ENCODE measurements at places on chromosomes 7 and 10.
A peak's percentile ranks its signal among the peaks of the same experiment; 100 is the strongest.

DNA sequence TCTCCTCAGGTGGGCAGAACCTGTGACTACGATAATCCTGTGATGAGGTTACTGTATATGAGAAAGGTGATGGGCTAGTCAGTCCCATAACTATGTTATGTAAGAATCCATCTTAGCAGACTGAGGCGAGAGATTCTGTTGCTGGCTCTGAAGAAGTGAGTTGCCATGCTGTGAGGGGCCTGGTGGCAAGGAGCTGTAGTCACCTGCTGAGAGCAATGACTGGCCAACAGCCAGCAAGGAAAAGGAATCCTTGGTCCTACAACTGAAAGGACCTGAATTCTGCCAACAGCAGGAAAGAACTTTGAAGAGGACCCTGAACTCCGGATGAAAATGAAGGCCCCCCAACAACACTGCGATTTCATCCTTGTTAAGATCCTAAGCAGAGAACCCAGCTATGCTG, 31.0 kb upstream of the DNAJB12 start:
- no peak for DNase-seq

DNA sequence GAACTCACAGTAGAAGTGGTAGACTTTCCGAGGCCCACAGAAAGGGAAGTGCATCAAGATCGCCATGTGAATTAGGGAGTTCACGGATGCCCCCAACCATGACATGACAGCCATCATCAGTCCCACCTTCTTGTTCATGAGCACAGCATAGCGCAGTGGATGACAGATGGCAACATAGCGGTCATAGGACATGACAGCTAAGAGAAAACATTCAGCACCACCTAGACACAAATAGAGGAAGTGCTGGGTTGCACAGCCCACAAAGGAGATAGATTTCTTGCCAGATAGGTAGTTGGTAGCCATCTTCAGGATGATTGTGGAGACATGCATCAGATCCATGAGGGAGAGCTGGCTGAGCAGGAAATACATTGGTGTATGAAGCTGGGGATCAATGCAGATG, 342 bp downstream of the OR2AE1 start:
- no peak for DNase-seq

DNA sequence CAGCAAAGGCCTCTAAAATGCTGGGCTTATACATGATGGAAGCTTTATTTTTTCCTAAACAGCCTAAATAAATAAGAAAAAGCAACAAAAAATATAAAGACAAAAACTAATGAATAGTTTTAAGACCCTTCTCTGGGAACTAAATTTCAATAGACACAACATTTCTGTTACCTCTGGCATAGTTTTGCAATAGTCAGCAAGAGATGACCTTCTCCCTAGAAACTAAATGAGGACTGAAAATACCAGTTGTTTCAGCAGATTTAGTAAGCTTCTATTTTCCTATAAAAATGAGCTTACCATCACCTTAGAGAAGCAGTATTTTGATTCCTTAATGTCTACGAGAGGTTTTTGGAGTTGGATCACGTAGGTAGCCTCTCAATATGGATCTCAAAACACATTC, 471.4 kb upstream of the NRP1 start:
- DNase-seq = no peak

GRCh38 chr7:51316666-51317581, at the start of gene COBL:
COBL (minus strand) TSS chr7:51316809; CDS start chr7:51316633, 176 bp downstream.
- DNase-seq = peak; percentile 75

GRCh38 chr7:4820405-4820966, 41.3 kb downstream of the PAPOLB start:
- DNase-seq = no peak

GRCh38 chr10:122877264-122877663, 2.1 kb downstream of the FAM24B start:
- no peak for DNase-seq

DNA sequence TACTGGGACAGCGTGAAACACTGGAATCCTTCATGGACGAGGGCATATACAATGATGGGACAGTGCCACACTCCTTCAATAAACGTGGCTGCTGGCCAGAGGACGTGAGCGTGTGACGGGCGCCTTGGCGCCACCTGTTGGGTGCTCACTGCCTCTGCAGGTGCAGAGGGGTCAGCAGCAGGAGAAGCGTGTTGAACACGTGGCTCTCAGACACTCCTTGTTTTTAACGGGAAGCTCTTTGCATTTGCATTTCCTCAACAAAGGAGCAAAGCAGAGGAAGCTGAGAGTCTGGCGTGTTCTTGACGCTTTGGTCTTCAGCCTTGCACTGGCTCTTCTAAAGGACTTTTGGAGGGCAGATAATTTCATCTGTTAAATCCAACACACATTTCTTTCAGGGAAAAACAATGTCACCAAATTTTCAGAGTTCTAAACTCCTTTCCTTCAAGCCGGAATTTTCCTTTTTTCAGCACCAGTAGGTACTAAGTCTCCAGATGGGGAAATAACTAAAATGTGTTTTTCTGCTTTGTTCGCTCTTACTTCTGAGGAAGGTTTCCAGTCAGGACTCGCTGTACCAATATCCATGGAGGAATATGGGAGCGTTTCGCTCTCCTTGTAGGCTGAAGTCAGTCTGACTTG, 2.9 kb upstream of the GET4 start:
- DNase-seq = peak; percentile 95

DNA sequence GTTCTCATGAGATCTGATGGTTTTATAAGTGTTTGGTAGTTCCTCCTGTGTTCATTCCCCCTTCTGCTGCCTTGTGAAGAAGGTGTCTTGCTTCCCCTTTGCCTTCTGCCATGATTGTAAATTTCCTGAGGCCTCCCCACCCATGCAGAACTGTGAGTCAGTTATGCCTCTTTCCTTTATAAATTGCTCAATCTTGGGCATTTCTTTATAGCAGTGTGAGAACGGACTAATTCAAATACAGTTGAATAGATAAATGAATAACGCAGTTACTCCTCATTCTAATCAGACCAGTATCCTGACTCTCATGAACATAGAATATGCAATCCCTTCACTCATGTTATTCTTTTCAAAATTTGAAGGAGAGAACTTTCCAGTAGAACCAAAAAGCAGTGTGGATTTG, 375.0 kb upstream of the FZD8 start:
- no peak for DNase-seq

DNA sequence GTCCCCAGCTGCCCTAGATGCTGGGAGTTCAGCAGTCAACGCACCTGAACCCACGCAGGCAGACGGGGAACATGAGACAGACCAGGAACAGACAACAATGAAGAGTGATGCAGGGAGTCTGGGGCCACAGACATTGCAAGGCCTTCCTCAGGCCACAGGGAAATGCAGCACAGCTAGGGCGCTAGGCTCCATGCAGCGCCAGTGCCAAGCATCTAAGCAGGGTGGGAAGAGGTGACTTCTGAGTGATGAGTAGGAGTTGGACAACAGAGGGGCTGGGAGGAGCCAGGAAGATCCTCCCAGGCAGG, 7.7 kb upstream of the RET start:
- no peak for DNase-seq

- no peak for DNase-seq
Observed at GRCh38 chr10:79239275-79239779, 107.9 kb upstream of the PPIF start.

- no peak for DNase-seq
Observed at GRCh38 chr10:124575107-124576035, 113.7 kb downstream of the LHPP start.

DNA sequence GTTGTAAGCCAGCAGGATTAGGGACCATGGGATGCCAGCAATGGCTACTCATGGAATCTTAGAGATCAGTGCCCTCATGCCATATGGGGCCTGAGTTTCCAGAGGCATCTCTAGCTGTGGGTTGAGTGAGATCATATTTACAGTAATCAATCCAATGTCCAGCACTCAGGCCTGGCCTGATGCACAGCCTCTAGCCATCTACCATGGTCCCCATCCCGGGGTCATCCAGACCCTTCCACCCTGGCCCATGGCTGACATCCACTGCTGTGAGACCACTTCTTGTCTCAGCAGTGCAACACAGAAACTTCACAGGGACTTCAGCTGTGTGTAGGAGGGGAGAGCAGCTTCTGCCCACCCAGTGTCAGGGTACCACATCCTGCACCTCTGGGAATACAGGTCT, 6.5 kb upstream of the ADCY1 start:
- no peak for DNase-seq

- DNase-seq = no peak
Observed at GRCh38 chr10:94443549-94443948, 41.2 kb downstream of the TBC1D12 start.

DNA sequence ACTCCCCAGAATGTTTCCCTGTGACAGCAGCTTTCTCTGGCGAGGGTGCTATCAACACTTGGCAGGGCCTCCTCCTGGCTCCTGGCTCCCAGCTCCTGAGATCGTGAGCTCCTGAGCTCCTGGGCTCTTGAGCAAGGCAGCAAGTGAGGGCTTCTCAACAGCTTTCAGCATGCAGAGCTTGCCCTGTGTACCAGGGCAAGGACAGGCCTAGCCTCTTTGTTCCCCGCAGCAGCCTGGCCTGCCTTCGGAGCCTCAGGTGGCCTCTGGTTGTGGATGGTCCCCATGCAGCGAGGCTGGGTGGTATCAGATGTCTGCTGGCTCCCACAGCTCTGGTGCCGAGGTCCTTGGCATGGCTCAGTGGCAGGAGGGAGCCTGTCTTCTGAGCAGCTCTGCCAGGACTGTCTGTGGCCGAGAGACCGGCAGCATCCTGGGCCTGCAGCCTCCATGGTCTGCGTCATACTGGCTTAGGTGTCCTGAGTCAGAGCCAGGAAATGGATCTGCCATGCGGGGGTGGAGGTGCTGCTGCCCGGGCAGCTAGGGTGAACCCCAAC, 44.2 kb downstream of the ZMIZ1 start:
- DNase-seq = no peak

GRCh38 chr7:81560708-81561107, 209.1 kb downstream of the HGF start:
- no peak for DNase-seq

DNA sequence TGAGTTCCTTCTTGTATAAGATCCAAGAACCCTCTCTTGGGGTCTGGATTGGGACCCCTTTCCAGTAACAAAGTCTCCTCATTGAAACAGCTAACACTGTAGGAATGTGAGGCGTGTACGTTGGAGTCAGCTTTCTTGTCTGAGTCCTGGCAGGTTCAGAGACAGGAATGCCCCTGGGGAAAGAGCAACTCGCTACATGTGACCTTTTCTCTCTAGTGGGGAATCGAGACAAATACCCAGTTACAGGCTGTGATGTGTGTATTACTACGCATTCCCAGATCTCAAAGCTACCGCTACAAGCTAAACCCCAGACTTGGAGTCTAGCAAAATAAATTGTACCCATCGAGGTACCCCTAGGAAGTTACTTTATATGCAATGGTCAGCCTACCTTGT, 85.6 kb upstream of the FRMD4A start:
- DNase-seq = peak; percentile 18

- DNase-seq = no peak
Observed at GRCh38 chr10:43867667-43868565, 219.2 kb upstream of the ZNF32 start.

DNA sequence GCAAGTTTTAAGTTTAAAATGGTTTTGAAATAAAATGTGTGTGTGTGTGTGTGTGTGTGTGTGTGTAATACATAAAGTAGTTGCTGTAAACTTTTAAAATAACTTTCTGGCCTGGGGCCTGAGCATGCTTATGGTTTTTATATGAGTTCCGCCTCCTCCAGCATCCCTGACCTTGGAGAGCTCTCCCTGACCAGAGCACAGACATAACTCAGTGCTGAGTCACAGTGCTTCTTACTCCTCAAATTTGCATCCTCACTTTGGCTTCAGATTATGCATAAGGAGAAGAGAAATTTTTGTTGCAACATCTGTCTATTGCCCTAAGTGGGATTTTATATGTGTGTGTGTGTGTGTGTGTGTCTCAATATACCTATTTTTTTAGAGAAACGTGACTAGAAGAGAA, 200.8 kb downstream of the ELMO1 start:
- peak; percentile 49 for DNase-seq

GRCh38 chr10:28094121-28094520, 95.2 kb upstream of the ODAD2 start:
- no peak for DNase-seq

DNA sequence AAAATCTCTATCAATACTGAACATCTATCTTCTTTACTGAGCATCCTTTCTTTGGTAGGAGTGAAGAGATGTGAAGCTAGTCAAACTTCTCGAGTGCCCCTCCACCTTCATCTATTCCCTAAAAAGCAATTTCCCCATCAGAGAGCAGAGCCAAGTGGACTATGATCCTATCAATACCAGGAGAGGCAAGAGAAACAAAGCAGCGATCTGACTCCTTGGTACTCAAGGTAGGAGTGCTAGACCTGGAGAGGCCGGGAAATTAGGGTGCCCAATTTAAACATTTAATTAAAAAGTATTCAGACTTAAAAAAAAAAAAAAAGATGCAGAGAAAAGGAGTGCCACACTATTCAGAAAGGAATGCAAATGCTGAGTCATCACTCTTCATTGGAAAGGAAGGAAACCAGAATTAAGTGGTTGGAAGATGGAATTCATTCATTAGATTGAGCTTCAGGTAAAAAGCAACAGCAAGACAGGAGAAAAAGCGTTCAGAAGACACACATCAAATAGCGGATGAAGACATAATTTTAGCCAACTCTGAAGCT, 1.6 kb downstream of the TIAL1 start:
- no peak for DNase-seq

DNA sequence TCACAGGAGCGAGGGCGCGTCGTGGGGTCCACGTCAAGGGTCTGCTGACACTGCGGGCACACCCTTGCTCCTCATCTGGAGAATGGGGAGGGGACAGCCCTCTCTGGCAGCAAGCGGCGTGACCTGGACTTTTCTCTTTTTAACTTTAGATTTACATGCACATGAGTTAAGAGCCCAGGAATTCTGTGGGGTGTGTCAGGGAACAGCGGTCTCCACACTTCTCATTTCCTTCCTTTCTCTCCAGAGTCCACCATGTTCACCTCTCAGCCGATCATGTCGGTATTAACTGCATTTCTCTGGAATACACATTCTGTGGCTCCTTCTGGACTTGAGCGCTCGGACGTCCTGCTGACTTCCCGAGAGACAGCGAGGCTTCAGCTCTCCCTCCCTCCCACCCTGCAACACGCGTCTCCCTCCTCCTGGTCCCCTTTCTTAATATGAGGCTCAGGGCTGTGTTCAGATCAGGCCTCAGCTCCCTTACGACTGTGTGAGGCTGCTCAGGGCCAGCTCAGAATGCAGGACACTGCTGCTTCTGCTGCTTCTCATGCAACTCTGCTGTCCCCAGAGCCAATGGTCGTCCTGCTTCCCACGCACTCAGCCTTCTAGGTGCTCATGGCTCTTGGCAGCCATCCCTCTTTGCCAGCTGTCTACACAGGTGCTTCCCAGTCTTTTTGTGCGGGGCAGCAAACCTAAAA, 261.3 kb downstream of the ELFN1 start:
- DNase-seq = no peak

DNA sequence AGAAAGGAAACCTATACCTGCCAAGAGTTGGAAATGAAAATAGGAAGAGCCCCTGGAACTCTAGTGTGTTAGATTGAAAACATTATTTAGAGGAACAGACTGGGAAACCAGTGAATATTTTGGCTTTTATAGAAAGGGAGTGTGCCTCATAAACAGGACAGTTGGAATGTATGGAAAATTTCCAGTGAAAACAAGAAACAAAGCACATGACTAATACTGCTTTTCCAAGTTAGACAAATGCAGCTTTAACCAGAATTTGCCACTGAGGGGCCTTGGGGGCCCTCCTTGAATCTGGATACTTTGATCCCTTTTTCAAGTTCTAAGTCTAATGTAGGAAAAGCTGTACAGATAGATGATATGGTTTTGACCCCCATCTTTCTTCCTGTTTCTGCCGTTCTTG, 21.2 kb downstream of the ITGB8 start:
- DNase-seq = no peak
